ENCODE measurements at places on chromosomes 7 and 10.

DNA sequence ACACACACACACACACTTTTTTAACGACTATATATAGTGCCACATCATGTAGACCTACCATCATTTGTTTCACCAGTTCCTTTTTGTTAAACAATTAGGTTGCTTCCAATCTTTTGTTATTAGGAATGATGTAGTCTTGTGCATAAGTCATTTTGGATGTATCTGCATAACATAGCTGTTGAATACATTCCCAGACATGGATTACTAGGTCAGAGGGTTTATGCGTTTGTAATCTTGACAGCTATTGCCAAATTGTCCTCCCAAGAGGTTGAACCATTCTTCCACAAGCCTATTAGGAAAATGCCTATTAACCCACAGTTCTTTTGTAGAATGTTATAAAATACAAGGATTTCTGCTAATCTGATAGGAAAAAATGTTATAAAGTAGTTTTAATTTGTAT is 87.3 kb downstream of the PALS2 start:
- DNase-seq: no peak

GRCh38 chr10:30832749-30833627 is 198.7 kb downstream of the ZNF438 start:
- DNase-seq: no peak

GRCh38 chr10:53209944-53210611 is 437.5 kb upstream of the MBL2 start:
- no peak for DNase-seq

GRCh38 chr7:142012825-142013511 is 17.3 kb downstream of the MGAM start:
- DNase-seq: no peak

GRCh38 chr7:18468795-18469194 is 26.8 kb upstream of the HDAC9 start:
- no peak for DNase-seq

DNA sequence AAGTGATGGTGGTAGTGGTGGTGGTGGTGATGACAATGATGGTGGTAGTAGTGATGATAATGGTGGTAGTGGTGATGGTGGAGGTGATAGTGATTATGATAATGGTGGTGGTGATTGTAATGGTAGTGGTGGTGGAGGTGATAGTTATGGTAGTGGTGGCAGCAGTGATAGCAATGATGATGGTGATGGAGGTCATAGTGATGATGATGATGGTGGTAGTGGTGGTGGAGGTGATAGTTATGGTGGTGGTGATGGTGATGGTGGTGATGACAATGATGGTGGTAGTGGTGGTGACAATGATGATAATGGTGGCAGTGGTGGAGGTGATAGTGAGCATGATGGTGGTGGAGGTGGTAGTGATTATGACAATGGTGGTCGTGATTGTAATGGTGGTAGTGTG is 191.7 kb upstream of the RNF32 start:
- DNase-seq: no peak

- no peak for DNase-seq
Measured at GRCh38 chr10:54854389-54854788, 53.4 kb upstream of the PCDH15 start.

- no peak for DNase-seq
Measured at GRCh38 chr10:101256387-101256786, 27.1 kb upstream of the LBX1 start.

GRCh38 chr7:30862995-30863705 is 48.5 kb upstream of the AQP1 start:
- no peak for DNase-seq

GRCh38 chr10:85927952-85928665 is 438.5 kb downstream of the GRID1 start:
- DNase-seq: no peak

- no peak for DNase-seq
Measured at GRCh38 chr10:117165538-117166417, 27.7 kb upstream of the VAX1 start.

- no peak for DNase-seq
Measured at GRCh38 chr7:13790611-13791010, 198.9 kb downstream of the ETV1 start.

- no peak for DNase-seq
Measured at GRCh38 chr10:71737834-71738197, 18.2 kb upstream of the C10orf105 start.

DNA sequence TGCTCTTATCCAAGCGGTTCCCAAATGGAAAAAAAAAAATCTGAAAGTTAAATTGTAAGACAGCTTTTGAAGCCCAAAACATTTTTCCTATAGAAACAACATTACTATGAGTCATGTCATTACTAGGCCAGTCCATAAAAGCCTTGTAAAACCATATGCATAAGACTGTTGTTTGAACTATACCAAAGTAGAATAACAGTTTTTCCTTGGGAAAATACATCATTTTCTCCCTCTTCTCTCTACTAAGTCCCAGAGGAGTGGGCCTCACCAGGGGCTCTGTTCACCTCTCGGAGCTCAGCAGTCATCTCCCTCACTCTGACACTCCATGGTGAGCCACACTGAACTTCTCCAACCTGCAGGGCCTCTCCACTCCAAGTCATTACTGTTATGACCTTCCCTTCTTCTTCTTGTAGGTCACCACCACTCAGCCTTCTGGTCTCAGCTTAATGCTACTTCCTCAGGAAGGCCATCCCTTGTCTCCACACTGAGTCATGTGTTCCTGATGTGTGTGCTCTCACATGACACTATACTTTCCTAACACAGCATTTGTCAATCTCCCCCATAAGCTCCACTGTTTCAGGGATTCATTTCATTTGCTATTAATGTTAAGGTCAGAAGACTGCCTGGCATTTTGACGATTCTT is 32.5 kb downstream of the ZNF438 start:
- DNase-seq: no peak

DNA sequence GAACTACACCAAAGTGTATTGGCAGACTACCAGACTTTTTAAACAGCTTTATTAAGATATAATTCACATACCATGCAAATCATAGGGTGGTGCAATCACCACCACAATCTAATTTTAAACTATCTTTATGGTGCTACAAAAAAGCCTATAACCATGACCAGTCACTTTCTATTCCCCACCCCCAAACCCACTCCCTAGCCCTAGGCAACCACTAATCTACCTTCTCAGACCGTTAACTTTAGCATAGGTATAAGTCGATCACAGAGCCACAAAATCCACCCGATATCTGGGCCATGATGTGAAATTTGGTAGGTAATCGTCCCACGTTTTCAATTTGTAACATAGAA is 536 bp upstream of the POM121 start:
- DNase-seq: no peak

DNA sequence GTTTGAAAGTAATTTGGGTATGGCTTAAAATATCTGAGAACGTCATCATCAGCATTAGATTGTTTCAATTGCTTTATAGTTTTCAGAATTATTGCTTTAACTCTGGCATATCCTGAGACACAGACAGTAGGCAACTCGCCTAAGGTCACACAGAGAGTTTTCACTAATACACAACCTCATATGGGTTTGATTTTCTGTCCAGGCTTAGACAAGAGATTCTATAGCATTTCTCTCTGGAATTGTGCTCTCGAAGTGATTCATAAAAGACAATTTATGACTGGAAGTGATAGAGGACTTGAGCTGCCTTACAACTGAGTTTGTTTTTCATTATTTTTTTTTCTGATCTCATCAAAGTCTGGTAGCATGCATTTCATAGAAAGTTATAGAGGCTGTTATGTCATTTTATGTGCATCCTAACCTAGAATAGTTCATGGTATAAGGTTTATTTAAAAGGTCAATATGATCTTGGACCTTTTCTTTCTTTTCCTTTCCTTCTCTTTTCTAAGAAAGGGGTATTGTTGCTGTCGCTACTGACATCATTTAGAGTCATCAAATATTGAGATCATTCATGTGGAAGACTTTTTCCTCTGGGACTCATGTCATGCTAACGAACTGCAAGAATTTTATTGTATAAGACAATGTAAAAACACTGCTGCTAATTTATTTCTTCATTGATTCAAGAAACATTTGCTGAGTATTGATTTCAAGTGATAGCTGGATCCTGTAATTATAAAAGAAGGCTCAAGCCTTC is 278.2 kb downstream of the PLXDC2 start:
- no peak for DNase-seq

- DNase-seq: no peak
Measured at GRCh38 chr10:130810856-130811255, 500.7 kb downstream of the TCERG1L start.

DNA sequence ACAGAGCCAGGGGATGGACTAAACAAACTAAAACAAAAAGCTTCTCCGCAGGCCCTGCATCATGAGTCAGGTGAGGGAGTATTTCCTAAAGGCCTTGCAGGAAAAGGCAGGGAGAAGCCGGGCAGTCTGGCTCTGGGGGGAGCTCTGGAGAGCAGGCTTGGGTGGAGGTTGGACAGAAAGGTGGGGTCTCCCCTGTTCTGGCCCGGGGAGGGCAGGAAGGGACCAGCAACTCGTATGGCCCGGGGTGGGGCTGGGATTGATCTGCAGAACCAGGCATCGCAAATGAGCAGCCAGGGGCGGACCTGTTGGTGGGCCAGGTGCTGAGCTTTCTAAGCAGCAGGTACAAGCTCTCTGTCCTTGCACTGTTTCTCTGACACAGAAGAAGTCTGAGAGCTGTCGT is 235.2 kb downstream of the TCERG1L start:
- DNase-seq: no peak

- no peak for DNase-seq
Measured at GRCh38 chr7:148867596-148868377, 16.3 kb downstream of the EZH2 start.
